ENCODE measurements at places on chromosomes 3 and 15.

- no peak for DNase-seq
Measured at GRCh38 chr15:79431636-79432344, at the start of gene MINAR1. MINAR1 (plus strand) TSS chr15:79432336; CDS start chr15:79456148, 23,812 bp downstream.

GRCh38 chr3:179666436-179667035 is 13.7 kb downstream of the USP13 start:
- DNase-seq = no peak

- no peak for DNase-seq
Measured at GRCh38 chr15:33442449-33442848, 131.7 kb downstream of the RYR3 start.

DNA sequence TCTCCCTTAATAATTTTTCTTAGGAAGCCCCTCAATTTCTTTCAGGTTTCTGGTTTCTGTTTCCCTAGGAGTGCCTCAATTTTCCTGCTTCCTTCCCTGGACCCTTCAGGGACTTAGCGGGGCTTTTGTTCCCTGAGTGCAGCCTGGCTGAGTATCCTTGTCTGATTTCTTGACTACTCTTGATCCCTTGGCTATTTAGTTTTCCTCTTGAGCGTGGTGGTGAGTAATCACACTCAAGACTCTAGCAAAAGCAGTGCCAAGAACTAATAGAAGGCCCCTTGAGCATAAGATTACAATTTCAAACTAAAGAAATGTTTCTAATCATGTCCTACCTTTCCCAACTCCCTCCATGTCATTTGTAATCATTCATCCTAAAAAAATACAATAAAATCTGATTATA is 94.3 kb upstream of the C3orf80 start:
- no peak for DNase-seq

DNA sequence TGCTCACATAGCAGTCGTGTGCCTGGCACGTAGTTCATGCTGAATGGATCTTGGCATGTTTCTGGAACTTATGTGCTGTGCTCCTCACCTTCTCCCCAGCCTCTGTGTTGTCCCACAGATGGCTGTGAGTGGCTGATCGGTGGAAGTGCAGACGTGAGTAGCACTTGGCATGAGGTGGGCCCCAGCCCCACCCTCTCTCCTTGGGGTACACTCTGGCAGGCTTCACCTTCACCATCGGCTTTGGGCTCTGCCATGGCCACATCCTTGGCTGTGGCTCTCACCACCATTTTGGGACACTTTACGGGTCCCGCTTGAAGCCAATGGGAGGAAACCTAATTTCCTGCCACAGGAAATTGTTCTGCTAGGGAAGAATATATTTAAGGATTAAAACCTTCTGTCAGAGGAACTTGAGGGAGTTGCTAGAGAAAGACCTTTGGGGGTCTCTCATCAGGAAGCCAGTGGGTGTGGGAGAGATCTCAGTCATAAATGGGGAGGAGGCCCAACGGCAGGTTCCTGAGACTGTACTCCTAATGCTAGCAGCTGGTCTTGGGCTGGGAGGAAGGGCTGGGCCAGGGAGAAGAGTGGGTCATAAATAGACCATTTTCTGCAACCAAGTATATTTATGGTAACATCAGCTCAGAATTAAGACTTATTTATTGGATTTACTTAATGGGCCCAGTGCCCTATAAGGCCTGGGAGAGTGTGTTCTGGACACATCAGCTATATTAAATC is 92.3 kb downstream of the SMAD3 start:
- no peak for DNase-seq

- DNase-seq = no peak
Measured at GRCh38 chr15:76866008-76866407, 39.1 kb downstream of the SCAPER start.

DNA sequence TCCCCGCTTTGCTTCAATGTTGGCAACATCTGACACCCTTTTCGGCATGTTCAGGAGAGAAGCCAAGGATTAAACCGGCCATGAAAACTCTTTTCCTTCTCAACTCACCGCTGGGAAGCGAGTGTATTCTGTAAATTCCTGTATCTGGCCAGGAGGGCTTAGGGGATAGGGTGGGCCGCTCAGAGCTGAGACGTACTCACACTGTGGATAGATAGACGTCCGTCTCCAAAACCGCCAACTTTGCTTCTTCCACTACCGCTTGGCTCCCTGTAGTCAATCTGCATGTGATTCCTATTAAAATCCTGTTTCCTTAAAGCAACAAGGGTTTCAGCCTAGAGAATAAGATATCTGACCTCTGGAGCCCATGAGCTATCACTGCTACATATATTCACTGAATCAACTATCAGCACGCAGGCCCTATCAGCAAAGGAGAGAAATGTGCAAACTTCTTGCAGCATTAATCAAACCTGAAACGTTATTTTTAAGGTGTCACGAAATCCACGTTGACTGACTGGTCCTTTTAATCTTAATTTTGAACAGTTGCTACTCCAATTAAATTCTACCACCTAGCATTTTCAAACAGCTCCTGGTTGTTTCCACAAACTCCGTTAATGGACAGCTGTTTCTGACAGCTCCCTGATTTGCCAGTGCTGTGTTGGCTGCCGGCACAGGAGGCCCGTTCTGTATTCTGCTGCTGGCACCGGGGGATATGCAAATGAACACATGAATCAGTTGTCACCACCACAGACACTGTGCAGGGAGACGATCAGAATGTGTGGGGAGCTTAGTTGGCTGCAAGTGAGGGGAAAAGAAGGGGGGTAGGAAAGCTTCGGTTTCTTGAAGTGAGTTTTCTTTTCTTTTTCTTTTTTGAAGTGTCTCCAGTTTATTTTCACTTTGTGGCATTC is 438.9 kb upstream of the ARRDC4 start:
- no peak for DNase-seq

GRCh38 chr15:52737720-52738119 is 52.4 kb downstream of the ONECUT1 start:
- DNase-seq = no peak

- DNase-seq = no peak
Measured at GRCh38 chr15:91660174-91660649, 193.3 kb upstream of the SLCO3A1 start.

- no peak for DNase-seq
Measured at GRCh38 chr3:182618085-182618732, 175.1 kb upstream of the ATP11B start.

- no peak for DNase-seq
Measured at GRCh38 chr15:45715528-45715927, 80.7 kb downstream of the SQOR start.

DNA sequence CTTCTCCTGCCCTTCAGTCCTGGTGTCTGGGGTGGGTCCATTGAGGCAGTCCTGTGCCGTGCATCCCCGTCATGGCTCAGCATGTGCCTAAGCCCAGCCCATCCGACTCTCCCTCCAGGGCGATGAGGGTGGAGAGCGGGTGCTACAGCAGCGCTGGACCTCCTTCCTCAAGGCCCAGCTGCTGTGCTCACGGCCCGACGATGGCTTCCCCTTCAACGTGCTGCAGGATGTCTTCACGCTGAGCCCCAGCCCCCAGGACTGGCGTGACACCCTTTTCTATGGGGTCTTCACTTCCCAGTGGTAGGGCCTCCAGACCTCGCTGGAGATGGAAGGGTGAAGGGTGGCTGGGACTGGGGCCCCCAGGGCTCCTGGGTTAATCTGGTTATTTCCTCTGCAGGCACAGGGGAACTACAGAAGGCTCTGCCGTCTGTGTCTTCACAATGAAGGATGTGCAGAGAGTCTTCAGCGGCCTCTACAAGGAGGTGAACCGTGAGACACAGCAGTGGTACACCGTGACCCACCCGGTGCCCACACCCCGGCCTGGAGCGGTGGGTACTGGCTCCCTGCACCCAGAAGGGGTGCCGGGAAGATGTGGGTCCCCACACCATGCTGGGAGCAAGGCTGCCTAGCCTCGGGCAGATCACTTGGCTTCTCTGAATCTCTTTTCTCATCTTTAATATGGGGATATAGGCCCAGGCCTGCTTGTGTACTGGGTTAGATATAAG is 10.1 kb downstream of the CIB1 start:
- no peak for DNase-seq

DNA sequence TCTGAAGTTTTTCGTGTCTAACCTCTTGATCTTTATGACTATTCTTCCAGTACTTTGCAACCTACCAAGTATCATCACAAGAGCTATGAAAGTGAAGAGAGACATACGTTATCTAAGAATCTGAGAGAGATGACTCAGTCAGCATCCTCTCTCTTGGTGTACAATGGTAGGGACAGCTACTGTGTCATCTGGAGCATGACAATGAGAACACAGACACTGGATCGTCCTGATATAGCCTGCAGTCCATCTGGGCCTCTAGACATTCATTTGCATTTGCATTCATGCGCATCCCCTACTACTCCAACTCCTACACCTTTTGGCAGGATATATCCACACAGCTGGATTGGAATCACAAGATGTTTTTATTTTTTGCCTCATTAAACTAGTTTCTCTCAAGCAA is 115.2 kb downstream of the PEX5L start:
- no peak for DNase-seq

Data from stimulated activated CD4-positive, alpha-beta T cell treated with anti-CD3 and anti-CD28 coated beads, Interleukin-15, amount 100 ng/mL, for 48 hours (primary cell).